ENCODE measurements at places on chromosomes 16 and 17.

- peak; percentile 93 for DNase-seq
These were observed at the start of gene COG1 for GRCh38 chr17:73192894-73193701. COG1 (plus strand) TSS chr17:73193055; CDS start chr17:73193070, 15 bp downstream.

GRCh38 chr17:42097691-42098631, at the start of gene ZNF385C:
ZNF385C (minus strand) TSS chr17:42098473; CDS start chr17:42063056, 35,417 bp downstream.
- no peak for DNase-seq

GRCh38 chr17:10337976-10338375, 34.8 kb downstream of the MYH13 start:
- no peak for DNase-seq

GRCh38 chr17:39968761-39969160, 6.0 kb downstream of the GSDMA start:
- no peak for DNase-seq

GRCh38 chr17:17994271-17995069, 21.8 kb downstream of the DRC3 start:
- peak; percentile 75 for DNase-seq

DNA sequence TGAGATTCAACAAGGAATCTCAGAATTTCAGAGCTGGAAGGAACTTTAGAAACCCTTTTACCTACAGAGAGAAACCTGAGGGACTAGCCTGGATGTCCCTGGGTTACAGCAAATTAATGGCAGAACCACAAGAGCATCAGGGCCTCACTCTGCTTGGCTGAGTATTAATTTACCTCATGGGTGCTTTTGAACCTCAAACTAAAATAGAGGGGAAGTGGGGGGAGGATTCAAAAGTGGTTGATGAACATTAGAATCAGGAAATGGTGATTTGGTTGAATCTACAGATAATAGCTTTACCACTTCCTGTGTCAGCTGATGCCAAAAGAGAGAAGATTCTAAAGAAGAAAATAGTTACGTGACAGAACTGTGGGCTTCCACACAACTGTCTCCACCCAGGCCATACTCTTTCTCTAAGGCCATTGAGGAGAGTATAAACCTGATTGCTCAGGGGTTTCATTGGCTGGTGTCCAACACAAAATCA, 11.3 kb upstream of the SKAP1 start:
- DNase-seq: peak; percentile 83

DNA sequence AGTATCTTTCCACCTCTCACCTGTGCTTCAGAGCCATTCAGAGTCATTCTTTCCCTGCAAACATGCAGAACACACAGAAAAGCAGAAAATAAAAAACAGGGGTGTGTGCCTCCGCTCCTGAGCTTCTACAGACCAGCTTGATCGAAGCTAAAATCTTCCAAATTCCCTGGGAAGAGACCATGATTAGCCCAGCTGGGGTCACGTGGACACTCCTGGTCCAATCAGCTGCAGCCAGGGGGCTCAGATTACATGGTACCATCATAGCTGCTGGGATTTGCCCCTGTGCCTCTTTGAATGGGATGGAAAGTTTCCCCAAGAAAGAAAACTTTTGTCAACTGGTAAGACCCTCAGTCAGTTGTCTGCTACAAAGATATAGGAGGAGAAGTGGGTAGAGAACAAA, 159.9 kb downstream of the TMEM114 start:
- no peak for DNase-seq

GRCh38 chr16:70805380-70805779, 4.4 kb upstream of the VAC14 start:
- no peak for DNase-seq

- DNase-seq: no peak
These were observed 44.6 kb upstream of the MAF start for GRCh38 chr16:79644971-79645667.

GRCh38 chr16:21719283-21719682, 55.5 kb downstream of the OTOA start:
- DNase-seq: no peak

DNA sequence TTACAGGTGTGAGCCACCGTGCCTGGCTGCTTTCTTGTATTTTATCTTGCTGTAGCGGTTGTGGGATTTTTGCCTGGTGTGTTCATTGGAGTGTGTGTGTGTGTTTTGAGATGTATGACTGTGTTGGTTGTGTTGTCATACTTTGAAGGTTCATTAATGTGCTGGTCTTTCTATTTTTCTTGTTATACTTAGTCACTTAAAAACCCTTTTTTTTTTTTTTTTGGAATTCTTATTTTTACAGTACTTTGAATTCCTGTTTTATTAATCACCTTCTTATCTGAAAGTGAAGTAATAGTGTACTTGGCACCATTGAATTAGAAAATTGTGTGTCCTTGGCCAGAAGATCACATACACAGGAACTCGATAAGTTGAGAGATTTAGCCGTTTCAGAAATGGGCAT, 30.2 kb downstream of the TENT4B start:
- DNase-seq: no peak

GRCh38 chr16:84044118-84044488, 1.5 kb upstream of the SLC38A8 start:
- DNase-seq: peak; percentile 56

DNA sequence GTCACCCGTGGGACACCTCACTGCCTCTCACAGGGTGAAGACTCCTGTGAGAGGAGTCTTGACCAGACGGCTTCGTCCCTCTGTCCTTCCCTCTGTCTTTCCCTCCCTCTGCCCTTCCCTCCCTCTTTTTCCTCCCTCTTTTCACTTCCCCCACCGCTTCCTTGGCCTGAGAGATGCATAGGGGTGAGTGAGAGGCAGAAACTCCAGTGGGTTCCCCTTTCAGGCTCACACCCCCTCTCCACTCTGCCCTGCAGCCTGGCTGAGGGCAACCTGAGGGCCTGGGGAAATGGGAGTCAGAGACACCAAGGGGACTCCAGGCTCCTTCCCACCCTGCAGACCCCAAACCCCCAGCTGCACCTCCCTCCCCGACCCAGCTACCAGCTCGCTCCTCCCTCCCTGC, 14.6 kb upstream of the KRT17 start:
- DNase-seq: no peak

All from hematopoietic multipotent progenitor cell treated with erythropoietin and hydrocortisone succinate and interleukin-3 and kit ligand, for 6 days (in vitro differentiated cells).